Dermis blood vessel endothelial cell (primary cell): ENCODE measurements at places on chromosomes 5 and 9.

- peak; percentile 47 for DNase-seq
Observed at GRCh38 chr5:90386099-90386710, 23.4 kb downstream of the CETN3 start.

DNA sequence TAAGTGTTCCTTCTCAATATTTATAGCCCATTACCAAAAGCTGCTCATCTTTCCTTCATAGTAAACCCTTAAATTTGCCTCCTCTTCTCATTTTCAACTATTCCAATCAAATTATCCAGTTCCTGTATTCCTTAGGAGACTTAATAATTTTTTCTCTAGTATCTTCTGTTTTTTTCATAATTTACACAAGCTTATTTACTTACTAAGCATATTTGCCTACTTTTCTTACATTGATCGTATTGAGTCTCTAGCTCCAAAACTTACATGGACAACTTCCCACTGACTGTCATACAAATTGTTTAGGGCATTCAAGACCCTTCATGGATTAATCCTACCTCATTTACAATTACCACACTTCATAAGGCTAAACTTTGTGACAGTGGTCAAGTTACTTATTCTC lies 3.6 kb downstream of the CERT1 start:
- no peak for DNase-seq

- no peak for DNase-seq
Observed at GRCh38 chr5:97624886-97625285, 441.8 kb upstream of the RIOK2 start.

- DNase-seq: no peak
Observed at GRCh38 chr9:13957089-13957488, 356.9 kb downstream of the NFIB start.

- DNase-seq: no peak
Observed at GRCh38 chr5:15741591-15741990, 241.6 kb downstream of the FBXL7 start.

DNA sequence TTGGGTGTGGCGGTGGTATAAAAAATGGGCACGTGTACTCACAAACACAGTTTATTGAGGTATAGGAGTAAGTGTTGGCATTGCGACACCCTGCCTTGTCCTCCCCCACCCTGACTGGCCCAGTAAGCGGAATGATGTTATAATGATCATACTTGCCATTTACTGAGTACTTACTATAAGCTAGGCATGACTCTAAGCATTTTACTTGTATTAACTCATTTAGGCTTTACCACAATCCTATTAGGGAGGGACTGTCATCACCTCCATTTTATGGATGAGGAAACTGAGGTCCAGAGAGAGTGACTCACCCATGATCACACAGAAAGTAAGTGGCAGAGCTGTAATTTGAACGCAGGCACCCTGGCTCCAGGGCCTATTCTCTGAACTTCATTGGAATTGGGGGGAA lies 2.3 kb downstream of the SMIM3 start:
- DNase-seq: no peak

DNA sequence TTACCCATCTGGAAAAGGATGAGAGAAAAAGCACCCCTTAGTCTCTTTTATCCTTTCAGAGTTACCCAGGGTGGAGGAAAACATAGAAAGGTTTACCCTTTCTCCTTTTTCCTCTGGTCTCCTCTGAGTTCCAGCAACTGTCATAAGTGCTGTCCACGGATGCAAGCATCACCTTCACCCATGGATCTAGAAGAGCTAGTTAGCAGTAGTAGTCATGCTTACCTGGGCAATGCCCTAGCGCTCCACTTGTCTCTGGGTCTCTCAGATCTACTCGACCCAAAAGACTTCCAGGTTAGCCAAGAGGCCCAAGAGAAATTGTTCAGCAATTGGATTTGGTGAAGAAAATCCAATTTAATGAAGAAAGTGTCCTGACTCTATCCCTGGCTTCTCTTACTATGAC lies 656.2 kb upstream of the PTPRD start:
- DNase-seq: no peak

- no peak for DNase-seq
Observed at GRCh38 chr9:89801742-89802670, 197.2 kb downstream of the GADD45G start.

DNA sequence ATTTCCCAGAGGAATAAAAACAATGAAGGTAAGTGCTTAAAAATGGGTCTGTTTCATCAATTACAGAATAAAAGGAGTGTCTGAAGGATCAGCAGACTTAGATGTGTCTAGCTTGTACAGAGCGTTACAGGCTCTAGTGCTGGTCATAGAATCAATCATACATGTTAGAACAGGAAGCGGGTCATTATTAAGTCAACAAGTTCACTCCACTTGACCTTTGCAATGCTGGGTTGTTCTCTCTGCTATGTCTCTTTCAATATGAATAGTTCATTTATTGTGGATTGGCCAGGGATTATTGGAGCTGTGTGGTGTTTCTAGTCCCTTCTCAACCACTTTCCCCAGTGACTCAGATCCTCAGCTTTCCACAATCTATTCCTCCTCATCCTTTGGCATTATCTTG lies 20.7 kb upstream of the EGFLAM start:
- no peak for DNase-seq
